Diencephalon (tissue), 1 donor: ENCODE measurements at places on chromosomes 13 and 19. TPM values are rescaled to one million over a fixed set of nuclear protein-coding genes. Genes with fewer than 3 reads are reported as not detected.

The CRLF1 gene
- total RNA-seq = 3.0 TPM

The MBD3L3 gene
- total RNA-seq = not detected

The ENOX1 gene
- 30.9 TPM for total RNA-seq

The TRAPPC5 gene
- 16.1 TPM for total RNA-seq

The COX6B2 gene
- total RNA-seq = 0.92 TPM

The ONECUT3 gene
- 0.23 TPM for total RNA-seq

The CAPN12 gene
- total RNA-seq = 1.2 TPM

The ADGRL1 gene
- total RNA-seq = 95.7 TPM

The PTPRH gene
- total RNA-seq = 0.69 TPM

The TPRX2 gene
- total RNA-seq = not detected

The SOX1 gene
- total RNA-seq = 14.1 TPM

The C19orf44 gene
- 6.2 TPM for total RNA-seq

The OVOL3 gene
- not detected for total RNA-seq

The CYP2A7 gene
- total RNA-seq = not detected
